ENCODE measurements at places on chromosomes 11 and 22.

DNA sequence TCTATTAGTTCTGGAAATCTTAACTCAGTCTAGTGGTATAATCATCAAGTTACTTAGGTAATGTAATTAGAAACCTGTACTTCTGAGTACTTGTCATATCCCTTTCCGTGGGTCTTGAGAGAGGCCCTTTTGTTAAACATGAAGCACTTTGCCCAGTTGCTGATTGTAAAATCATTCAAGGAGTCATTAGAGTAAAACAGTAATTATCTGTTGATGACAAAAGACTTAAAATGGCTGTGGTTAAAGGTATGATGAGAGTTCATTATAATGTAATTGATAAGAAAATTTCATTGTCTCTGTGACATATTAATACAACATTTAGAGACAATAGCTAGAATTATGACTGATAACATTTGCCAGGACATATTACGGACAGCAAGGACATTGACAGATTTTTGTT, 34.3 kb downstream of the PRR5L start:
- no peak for DNase-seq

DNA sequence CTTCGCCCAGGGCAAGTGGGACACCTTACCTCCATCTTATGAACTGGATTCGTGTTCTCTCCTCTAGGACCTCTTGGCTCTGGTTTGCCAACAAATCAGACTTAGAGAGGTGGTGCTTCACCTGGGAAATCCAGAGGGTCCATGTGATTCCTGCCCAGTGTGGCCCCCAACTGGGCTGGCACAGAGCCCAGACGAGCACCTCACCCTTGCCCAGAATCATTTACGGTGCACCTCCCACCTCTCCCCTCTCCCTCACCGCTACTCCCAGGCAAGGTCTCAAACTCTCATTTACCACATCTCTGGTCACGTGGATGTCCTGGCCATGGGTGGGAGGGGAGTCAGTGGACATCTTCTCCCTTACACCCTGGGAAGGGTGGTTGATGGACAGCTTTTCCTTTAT, 1.1 kb downstream of the SPATA19 start:
- DNase-seq = no peak

- DNase-seq = no peak
Observed at GRCh38 chr11:32137869-32138268, 47.0 kb downstream of the RCN1 start.

GRCh38 chr22:38649841-38650522, 6.2 kb downstream of the FAM227A start:
- no peak for DNase-seq

DNA sequence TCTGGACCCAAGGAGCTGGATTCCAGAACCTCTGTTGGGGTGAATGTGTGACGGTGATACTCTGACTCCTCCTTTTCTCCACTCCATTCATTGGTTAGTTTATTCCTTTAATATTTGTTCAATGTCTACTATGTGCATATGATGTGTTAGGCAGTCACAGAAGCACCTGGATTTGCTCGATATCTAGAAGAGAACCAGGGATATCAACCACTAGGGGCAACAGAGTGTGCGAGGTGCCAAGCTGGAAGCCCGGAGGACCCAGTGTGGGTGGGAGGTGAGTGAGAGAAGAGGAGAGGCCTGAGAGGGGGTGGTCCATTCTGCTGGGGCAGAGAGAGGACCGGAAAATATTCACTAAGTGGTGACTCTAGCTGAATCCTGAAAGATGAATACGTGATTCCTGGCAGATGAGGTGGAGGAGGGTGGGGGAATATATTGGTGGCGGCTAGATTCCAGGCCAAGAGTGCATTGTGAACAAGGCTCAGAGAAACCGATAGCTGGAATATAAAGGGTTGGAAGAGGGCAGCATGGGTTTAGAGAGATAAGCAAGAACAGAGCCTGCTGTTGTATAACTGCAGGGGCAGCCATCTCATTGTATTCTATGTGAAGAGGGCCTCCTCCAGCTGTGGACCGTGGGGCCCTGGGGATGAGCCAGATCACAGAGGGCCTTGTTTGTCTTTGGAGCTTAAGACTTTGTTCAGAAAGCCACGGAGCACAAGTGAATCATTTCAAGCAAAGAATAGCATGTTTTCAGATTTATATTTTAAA, 6.9 kb upstream of the TIMP3 start:
- no peak for DNase-seq

- DNase-seq = no peak
Observed at GRCh38 chr22:27197052-27197451, 539.7 kb downstream of the MIAT start.

- no peak for DNase-seq
Observed at GRCh38 chr11:101327908-101328307, 198.3 kb upstream of the PGR start.

GRCh38 chr11:127238321-127238720, 237.8 kb upstream of the KIRREL3 start:
- DNase-seq = no peak

Data from Jurkat, Clone E6-1 (cell line).